ENCODE measurements at places on chromosomes 16 and 17.

- no peak for DNase-seq
These were observed 6.4 kb upstream of the MTSS2 start for GRCh38 chr16:70692130-70692872.

GRCh38 chr16:18950469-18951185 is 24.4 kb upstream of the SMG1 start:
- DNase-seq = no peak

GRCh38 chr17:34614698-34615097 is 35.3 kb downstream of the TMEM132E start:
- DNase-seq = no peak

GRCh38 chr17:50922107-50922506 is 56.0 kb upstream of the TOB1 start:
- DNase-seq = no peak

DNA sequence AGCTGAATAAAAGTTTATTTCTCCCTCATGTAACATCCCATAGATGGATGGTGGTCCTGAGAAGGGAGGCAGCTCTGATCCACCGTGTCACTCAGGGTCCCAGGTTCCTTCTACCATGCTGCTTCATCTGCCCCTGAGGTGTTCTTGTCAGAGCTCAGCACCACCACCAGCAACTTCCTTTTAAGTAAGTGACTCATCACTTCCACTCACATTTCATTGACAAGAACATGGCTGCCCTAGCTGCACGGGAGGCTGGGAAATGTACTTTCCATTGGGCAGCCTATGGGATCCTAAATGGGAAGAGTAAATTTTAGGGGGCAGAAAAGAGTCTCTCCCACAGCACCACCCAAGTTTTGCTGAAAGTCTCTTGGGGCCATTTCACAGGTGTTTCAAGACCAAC is 134.7 kb downstream of the USP31 start:
- no peak for DNase-seq

GRCh38 chr16:4285167-4285566 is 12.3 kb upstream of the TFAP4 start:
- DNase-seq = no peak

- no peak for DNase-seq
These were observed at the start of gene CDH1 for GRCh38 chr16:68737046-68737729. CDH1 (plus strand) TSS chr16:68737292; CDS start chr16:68737416, 124 bp downstream.

DNA sequence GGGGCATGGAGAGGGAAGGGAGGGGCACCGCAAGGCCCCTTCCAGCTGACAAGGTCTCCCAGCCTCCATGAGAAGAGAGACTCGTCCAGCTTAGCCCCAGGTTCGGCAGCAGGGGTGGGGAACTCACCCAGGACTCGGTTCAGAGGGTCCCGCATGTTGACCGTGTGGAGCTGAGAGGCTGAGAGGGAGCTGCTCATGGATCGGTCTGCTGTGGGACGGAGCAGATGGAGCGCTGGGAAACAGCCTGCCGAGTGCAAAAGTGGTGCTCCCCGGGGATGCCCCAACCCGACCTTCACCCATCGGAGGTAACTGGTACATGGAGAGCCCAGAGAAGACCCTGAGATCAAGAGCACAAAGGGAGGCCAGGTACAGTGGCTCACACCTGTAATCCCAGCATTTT is 4.9 kb downstream of the CSF3 start:
- no peak for DNase-seq

- DNase-seq = no peak
These were observed 4.0 kb downstream of the SLC35B1 start for GRCh38 chr17:49703557-49704277.

DNA sequence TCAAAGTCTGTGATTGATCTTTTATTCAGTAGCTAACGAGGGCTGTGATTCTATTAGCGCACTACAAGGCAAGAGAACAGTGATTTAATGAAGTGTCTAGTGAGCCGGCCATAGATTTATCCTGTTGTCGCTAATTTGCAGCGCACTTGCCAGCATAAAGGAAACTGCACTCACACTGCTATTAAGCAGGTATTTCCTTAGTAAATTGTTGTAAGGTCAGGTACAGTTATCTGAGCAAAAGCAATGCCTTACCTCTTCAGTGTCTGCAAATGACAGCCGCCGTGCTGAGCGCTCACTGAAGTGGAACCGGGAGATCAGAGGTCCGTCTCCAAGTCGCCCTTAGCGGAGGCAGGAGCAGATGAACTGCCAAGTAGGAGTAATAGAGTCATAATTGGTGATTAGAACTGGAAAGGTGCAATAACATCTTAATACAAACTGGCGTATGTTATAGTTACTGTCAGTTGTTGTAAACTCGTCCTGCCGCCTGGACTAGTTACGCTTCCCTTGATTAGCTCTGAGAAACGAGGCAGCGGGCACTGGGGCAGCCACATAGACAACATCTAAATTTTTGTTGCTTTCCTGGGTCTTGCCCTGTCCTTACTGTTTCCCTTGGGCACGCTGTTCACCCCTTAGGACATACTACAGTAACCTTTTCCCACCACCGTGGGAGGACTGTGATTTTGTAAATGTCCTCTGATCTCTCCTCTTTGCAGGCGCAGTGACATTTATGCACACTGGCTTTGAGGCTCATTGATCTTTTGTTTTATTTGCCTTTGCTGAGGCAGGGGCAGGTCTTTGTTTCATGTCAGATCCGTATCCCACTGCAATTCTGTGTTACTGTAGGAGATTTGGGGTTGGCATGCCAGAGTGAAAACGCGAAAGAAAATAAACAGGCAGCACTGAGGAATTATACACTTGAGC is 363.1 kb downstream of the WWOX start:
- no peak for DNase-seq

- no peak for DNase-seq
These were observed 88.2 kb downstream of the WDR59 start for GRCh38 chr16:74896389-74897370.

GRCh38 chr17:31388351-31388750 is 3.1 kb upstream of the RAB11FIP4 start:
- DNase-seq = no peak

- no peak for DNase-seq
These were observed 47.9 kb upstream of the TAOK1 start for GRCh38 chr17:29342158-29342765.

GRCh38 chr17:16377941-16378341 is 3.0 kb upstream of the UBB start:
- no peak for DNase-seq

DNA sequence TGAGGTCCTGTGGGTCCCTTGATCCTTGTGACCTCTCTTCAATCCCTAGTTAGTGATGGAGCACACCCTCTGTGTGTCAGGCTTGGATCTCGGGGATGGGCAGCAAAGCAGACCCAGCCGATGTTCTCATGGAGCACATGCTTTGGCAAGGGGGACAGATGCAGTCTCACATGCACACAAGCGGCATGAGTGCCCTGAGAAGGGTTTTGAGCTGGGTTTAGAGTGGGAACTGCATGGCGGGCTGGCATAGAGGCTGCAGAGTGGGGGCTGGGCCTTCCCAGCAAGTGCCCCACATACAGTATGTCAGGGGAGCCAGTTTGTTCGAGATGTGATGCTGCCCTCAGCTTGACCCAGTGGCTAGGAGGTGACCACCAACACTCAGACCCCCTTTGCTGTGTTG is 41.6 kb downstream of the B9D1 start:
- DNase-seq = no peak

GRCh38 chr17:57551321-57552079 is 193.6 kb downstream of the CCDC182 start:
- DNase-seq = no peak

GRCh38 chr17:67055041-67055443 is 10.7 kb downstream of the CACNG1 start:
- DNase-seq = no peak

DNA sequence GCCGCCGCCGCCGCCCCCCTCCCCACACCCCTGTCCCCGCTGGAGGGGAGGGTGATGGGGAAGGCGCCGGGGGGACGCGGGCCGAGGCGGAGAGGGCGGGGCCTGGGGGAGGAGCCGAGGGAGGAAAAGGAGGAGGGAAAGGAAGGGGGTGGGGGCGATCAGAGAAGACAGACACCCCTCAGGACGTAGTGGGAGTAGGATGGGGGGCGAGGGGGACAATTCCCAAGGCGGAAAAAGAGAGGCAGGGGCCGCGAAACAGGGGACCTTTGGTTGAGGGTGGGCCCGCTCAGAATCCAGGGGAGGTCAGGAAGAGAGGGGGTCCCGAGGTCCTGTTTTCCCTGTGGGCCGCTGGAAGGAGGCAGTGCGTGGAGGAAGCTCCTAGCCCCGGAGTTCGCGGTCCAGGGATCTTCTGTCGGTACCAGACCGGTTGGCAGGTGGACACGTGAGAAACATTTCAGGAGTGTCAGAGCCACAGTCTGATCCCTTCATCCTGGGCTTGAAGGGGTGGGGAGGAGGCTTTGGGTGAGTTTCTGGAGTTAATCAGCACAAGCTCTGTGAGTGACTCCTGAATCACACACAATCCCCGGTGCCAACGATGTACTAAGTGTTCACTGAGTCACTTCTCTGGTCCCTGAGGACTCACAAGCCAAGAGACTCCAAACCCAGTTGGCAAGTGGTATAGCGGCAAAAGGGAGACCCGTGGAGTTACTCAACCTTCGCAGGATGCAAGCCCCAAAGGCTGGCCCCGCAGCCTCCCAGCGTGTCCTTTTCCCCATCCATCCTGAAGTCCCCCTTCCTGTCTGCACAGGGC is at the start of gene XYLT1:
TSS of gene XYLT1 (minus strand) at position 53 of the 811 bp plus-strand sequence. CDS start 164 bp downstream, outside the sequence.
- DNase-seq = no peak

GRCh38 chr17:1231456-1231855 is 38.8 kb upstream of the BHLHA9 start:
- no peak for DNase-seq

- no peak for DNase-seq
These were observed 25.3 kb downstream of the FAM117A start for GRCh38 chr17:49738456-49739163.

GRCh38 chr16:76910931-76911330 is 280.1 kb upstream of the MON1B start:
- no peak for DNase-seq

GRCh38 chr16:85258166-85258565 is 145.9 kb upstream of the CIBAR2 start:
- DNase-seq = no peak

- DNase-seq = no peak
These were observed 3.8 kb downstream of the UBE2O start for GRCh38 chr17:76449126-76449525.

DNA sequence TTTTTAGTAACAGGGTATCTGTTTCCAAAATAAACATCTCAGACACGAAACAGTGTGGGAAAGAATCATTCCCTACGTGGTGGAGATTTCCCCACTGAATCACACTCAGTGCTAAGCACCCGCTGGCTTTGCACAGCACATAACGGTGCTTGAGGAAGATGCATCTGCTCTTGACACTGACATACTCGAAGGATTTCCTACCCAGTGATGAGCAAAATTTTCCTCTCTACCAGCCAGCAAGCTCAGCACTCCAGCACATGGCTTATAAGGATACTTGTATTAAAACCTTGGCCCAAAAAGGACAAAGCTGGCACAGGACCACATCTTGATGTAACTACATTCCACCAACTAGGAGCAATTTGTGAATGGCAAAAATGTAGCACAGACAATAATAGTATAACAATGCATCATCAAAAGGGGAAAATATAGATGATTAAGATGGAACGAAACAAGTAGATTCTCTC is 59.0 kb downstream of the ANKFY1 start:
- no peak for DNase-seq

- no peak for DNase-seq
These were observed 5.5 kb downstream of the CCL17 start for GRCh38 chr16:57409870-57410587.

GRCh38 chr16:20402651-20403050 is 1.9 kb downstream of the PDILT start:
- no peak for DNase-seq

DNA sequence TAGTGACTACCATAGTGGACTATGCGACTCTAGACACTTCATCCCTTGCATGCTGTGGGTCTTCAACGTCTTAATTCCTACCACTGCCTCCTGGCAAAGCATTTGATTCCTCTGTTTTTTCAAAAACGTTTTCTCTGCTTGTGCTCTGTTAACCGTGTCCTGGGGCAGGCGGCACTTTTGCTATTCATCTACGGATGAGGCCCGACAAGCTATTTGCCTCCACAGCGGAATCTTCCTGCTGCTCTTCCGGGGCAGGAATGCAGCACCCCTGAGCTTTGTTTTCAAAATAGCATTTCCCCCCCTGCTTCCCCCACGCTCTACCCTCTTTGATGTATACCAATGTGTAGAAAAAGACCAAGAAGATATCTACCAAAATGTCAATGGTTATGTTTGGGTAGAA is 39.8 kb upstream of the METTL16 start:
- DNase-seq = no peak

- no peak for DNase-seq
These were observed 8.3 kb downstream of the TSC2 start for GRCh38 chr16:2056077-2056476.

DNA sequence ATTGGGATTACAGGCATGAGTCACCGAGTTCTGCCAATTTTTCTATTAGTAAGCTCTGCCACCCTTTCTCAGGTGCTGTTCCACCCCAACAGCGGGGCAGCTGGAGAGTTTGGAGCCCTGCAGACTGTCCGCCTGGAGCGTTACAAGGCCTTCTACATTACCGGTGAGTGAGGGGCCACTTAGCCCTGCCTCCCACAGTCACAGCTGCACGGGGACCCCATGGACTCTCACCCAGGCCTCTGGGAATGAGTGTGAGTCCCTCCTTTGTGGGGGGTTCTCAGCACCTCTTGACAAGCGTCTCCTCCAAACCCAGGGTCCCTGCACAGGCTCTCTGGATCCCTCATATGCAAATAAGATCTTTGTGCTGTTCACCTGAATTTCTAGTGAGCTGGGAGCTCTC is 56.0 kb downstream of the WIPI1 start:
- no peak for DNase-seq

GRCh38 chr16:4016005-4016352 is 100.3 kb downstream of the ADCY9 start:
- no peak for DNase-seq

DNA sequence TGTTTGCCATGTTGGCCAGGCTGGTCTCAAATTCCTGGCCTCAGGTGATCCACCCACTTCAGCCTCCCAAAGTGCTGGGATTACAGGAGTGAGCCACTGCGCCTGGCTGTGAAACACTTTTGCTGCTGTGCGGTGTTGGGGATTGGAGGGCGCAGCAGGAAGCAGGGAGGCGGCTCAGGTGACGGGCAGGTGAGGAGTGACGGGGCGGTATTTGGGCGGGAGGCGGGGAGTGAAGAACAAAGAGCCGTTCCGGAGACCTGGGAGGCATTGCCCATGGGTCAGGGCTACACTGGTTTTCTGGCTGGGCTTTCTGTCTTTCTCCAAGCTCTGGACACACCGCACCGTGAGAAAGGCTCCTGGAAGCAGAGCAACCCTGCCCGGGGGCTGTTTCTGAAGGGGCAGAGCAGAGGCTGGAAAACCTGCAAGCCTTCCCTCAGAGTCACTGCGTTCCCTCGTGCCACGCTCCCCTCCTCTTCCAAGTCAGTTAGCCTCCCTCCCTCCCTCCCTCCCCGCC is 22.1 kb downstream of the CRISPLD2 start:
- DNase-seq = no peak

- DNase-seq = no peak
These were observed 5.0 kb upstream of the SPIRE2 start for GRCh38 chr16:89823087-89823823.

GRCh38 chr17:71546419-71546818 is 574.4 kb upstream of the SOX9 start:
- no peak for DNase-seq

GRCh38 chr16:73268366-73268993 is 220.6 kb upstream of the ZFHX3 start:
- no peak for DNase-seq

- DNase-seq = no peak
These were observed 111.3 kb upstream of the CRHR1 start for GRCh38 chr17:45672792-45673191.

- no peak for DNase-seq
These were observed 13.4 kb upstream of the APRT start for GRCh38 chr16:88825146-88825545.

Measured in stimulated activated CD8-positive, alpha-beta memory T cell treated with anti-CD3 and anti-CD28 coated beads, Interleukin-7, amount 100 ng/mL, for 1 hour (primary cell).